ENCODE measurements at places on chromosomes 2 and 18.

DNA sequence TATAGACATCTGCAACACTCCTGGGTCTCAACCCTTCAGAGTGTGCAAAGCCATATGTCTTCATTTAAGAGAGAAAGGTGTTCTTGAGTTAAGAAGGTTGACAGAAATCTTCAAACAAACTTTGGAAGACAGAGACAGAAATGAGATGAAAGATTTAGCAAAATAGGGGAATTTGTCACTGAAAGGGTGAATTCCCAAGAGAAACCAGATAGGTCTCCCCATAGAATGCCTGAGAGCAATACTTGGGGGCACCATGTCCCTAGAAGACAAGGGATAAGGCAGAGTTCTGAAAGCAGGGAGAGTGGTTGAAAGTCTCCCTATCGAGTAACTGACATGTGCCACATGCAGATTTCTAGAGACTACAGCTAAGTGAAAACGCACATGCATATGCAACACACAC, 50.0 kb downstream of the AP1S3 start:
- DNase-seq = no peak

DNA sequence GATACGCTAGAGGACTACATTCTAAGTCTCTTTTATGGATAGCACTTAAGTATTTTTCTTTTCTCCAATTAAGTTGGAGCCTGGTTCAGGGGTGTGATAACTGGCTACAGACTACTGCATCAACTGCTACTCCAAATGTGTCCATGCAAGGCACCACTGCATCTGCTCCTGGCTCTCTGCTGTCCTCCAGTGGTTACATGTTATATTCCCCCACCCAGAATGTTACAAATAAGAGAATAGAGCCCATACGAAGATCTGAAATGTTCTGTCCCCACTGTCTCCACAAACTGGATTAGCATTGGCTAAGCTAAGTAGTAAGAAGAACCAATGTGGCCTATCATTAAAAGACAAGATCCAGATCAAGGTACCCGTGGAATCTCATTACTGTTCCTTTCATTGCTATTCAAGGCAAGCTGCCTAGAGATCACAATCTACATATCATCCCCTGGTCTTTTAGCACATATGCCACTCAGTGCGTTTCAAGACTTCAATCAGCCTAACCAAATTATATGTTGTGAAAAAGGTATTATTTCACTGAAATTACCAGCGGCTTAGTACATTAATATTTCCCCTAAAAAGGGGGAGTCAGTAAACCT, 308.3 kb upstream of the SLC8A1 start:
- DNase-seq = peak; percentile 16

- DNase-seq = no peak
Observed at GRCh38 chr2:163119966-163120365, 281.4 kb upstream of the KCNH7 start.

GRCh38 chr2:240323601-240324291, 111.7 kb upstream of the GPC1 start:
- DNase-seq = no peak

DNA sequence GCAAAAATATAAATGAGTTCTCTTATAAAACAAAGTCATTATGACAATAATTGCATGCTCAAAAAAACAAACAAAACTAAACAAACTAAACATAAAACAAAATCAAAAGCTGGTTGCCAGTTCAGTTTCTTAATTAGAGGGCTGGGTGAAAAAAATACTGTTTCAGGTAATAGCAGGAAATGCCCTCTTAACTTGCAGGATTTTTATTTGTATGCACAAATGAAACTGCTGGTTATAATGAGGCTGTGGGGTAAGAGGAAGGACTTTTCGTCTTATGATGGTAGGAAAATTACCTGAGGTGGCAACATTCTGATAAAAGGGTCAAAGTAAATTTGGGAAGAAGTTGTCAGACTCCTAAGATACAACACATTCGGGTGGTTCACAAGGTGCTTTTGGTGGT, 21.5 kb upstream of the CDKL4 start:
- DNase-seq = no peak

GRCh38 chr2:172440795-172441194, 13.4 kb downstream of the ITGA6 start:
- DNase-seq = no peak

GRCh38 chr2:203730076-203730729, 23.8 kb downstream of the CD28 start:
- peak; percentile 12 for DNase-seq

- DNase-seq = no peak
Observed at GRCh38 chr18:25915907-25916306, 174.5 kb downstream of the SS18 start.

DNA sequence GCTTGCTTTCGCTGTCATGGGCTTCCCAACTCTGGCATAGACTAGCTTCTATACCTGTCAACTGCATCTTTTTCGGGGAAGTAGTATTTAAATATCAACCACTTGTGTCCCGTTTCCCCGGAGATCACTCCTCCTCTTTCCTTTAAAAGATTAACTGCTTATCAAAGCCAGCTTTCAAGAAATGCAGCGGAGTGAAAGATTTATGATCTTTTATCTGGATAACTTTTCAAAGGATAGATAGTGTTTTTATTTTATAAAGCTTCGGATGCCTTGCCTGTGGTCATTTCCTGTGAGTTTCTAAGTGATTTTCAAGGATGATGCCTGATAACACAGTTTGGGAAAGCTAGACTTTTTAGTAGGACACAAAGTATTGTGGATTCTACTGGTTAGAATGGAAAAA, 2.9 kb upstream of the IGFBP5 start:
- DNase-seq = no peak

DNA sequence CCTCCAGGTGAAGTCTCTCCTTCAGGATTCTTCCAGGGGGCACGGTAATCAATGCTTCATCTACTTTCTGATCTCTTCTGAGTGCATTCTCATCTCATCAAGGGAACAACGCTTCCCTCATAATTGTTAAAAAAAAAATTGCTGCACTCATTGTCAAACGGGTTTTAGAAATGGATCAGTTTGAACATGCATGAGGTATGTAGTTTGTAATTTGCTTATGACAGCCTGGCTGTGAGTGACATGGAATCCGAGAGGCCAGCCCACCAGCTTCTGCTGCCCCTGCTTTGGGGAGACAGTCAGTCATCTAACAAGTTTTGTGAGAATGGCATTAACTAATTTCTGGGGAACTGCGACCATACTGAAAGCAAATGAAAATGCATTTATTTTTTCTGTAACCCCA, 791.9 kb upstream of the SOX11 start:
- DNase-seq = no peak

- no peak for DNase-seq
Observed at GRCh38 chr2:217246108-217246507, 386.2 kb upstream of the TNP1 start.

DNA sequence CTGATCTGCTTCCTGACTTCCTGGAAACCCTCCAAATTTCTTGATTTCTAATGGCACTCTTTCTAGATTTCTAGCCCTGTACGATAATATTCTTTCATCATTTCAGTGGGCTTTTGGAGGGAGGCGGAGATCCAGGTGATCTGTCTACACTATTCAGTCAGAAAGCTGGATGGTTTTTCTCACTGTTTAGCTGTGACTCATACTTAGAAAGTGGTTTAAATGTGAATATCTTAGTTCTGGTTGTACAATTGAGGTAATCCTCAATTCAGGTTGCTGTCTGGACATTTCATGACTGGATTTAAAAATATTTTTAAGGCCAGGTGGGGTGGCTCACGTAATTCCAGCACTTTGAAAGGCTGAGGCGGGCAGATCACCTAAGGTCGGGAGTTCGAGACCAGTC, 20.8 kb downstream of the SEH1L start:
- DNase-seq = no peak

- DNase-seq = peak; percentile 38
Observed at GRCh38 chr2:21836261-21836660, 712.5 kb downstream of the TDRD15 start.

GRCh38 chr2:60989259-60989658, 28.3 kb upstream of the PEX13 start:
- no peak for DNase-seq

- DNase-seq = no peak
Observed at GRCh38 chr2:102520009-102520408, 47.0 kb downstream of the SLC9A4 start.

DNA sequence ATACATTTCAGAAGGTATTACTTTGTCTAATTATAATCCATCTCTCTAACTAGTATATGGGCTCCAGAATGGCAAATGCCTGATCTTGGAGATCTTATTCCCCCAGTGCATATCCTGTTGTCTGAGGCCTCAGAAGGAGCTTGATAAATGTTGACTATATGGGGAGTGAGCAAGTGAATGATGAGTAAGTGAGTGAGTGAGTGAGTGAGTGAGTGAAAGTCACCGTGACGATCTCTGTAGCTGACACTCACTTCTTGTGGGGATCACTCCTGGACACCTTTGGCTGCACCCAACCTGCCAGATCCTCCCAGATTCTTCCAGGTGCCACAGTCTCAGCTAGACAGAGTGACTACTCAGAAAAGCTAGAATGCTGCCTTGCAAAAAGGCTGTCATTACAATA, 2.8 kb downstream of the XDH start:
- no peak for DNase-seq

GRCh38 chr18:46148810-46149209, 44.6 kb downstream of the HAUS1 start:
- DNase-seq = peak; percentile 66

GRCh38 chr2:233423552-233423860, 69.2 kb downstream of the DGKD start:
- DNase-seq = no peak

DNA sequence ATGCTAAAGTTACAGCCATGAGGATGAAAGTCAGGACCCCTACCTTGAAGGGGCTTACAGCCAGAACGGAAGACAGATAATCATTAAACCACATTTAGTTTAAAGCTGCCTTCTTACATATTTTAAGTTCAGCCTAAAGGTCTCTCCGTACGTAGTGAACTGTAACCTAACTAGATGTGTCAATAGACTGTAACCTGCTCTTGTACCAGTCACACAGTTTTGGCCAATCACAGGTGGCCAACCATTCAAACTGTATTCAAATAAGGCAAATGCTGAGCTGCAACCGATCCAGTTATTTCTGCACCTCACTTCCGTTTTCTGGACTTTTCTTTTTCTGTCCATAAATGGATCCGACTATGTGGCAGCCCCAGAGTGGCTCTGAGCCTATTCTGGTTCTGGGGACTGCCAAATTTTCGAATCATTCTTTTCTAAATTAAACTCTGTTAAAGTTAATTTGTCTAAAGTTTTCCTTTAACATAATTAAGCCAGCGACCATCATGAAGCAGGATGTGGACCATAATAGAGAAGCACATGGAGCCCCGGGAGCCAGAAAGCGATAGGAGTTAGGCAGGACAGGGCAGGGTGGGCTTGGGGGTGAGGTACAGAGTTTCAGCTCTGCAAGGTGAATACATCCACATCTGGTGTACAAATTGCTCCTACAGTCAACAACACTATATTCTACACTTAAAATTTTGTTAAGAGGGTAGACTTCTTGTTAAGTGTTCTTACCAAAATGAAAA, 48.4 kb upstream of the YPEL5 start:
- DNase-seq = no peak

GRCh38 chr2:69917852-69918251, 2.9 kb downstream of the MXD1 start:
- DNase-seq = no peak

DNA sequence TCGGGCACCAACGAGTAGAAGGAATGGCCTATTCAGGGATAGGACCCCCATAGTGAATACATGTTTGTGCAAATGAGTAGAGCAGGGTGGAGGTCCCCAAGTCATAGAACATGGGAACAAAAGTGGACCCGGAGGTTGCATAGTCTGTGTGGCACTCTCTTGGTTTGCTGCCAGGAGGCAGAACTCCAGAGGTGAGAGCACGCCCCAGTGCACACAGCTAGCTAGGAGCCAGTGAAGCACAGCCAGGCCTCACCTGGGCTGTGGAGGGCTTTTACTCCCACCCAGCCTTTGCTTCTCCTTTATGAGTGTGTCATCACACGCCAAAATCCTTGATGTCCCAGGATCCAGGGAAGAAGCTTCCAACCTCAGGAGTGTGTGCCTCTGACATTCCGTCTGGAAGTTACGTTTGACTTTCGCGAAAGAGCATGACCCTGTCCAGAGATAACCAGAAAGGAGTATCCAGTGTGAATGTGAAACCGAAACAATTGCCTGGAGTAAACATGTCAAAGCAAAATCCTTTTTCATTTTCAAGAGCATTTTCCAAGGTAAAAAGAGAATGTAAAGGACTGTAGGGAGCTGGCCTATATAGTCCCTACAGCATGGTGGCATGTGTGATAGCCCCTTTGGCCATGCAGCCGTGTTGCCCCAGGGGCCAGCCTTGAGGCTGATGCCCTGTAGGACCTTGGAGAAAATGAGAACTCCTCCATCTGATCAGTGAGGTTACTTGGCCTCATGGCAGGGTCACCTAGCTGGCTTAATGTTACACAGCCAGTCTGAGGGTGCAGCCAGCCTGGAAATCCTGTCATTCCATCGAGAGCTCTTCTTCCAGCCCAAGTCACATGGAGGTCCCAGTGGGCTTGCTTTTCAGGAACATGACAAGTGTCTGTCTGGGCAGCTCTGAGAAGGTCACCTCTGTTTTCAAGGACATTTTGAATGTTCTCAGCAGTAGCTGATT, 8.8 kb downstream of the TRIB2 start:
- no peak for DNase-seq

GRCh38 chr2:178397002-178397605, 53.9 kb downstream of the PRKRA start:
- DNase-seq = no peak

- DNase-seq = no peak
Observed at GRCh38 chr18:3898861-3899613, 449.1 kb downstream of the TGIF1 start.

GRCh38 chr2:40256649-40257048, 195.2 kb downstream of the SLC8A1 start:
- DNase-seq = peak; percentile 2

DNA sequence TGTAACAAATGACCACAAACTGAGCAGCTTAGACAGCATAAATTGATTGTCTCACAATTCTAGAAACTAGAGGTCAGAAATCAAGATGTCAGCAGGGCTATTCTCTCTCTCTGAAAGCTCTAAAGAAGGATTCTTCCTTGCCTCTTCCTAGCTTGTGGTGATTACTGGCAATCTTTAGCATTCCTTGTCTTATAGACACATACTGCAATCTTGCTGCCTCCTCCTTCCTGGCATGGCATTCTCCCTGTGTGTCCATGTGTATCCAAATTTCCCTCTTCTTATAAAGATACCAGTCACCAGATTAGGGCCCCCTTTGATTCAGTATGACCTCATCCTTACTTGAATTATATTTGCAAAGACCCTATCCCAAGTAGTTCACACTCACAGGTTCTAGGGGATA, 2.3 kb downstream of the ASB3 start:
- no peak for DNase-seq

- DNase-seq = no peak
Observed at GRCh38 chr2:127356531-127356930, 31.2 kb downstream of the MAP3K2 start.

GRCh38 chr2:33421820-33422219, 54.6 kb upstream of the RASGRP3 start:
- DNase-seq = no peak

GRCh38 chr18:34590503-34590902, 119.6 kb upstream of the DTNA start:
- DNase-seq = no peak

- DNase-seq = no peak
Observed at GRCh38 chr18:3886575-3887322, 436.8 kb downstream of the TGIF1 start.

GRCh38 chr2:16124881-16125613, 184.7 kb downstream of the MYCN start:
- no peak for DNase-seq

- DNase-seq = no peak
Observed at GRCh38 chr2:6442252-6442985, 423.3 kb downstream of the CMPK2 start.

GRCh38 chr2:66389651-66390131, 45.2 kb upstream of the MEIS1 start:
- DNase-seq = no peak

- no peak for DNase-seq
Observed at GRCh38 chr2:160890667-160891352, 269.4 kb upstream of the TANK start.

GRCh38 chr2:20543469-20544152, 96.7 kb downstream of the RHOB start:
- no peak for DNase-seq

Measured in HL-60 (cell line).